ENCODE measurements at places on chromosomes 5 and 9. TPM values are rescaled to one million over a fixed set of nuclear protein-coding genes. Genes with fewer than 3 reads are reported as not detected.

- H3K27me3 ChIP-seq, result no peaks in the 10 kb centered on the region
- H3K27ac ChIP-seq, result no peak overlapping the region
- H3K4me1 ChIP-seq, result peaks cover 68% of the 10 kb centered on the region
- peak overlapping the region; percentile 98 for H3K4me3 ChIP-seq
- DNase-seq, result peak; percentile 44
- H3K36me3 ChIP-seq, result no peaks in the 10 kb centered on the region
Observed at GRCh38 chr5:139647506-139648204, 494 bp upstream of the CXXC5 start.

DNA sequence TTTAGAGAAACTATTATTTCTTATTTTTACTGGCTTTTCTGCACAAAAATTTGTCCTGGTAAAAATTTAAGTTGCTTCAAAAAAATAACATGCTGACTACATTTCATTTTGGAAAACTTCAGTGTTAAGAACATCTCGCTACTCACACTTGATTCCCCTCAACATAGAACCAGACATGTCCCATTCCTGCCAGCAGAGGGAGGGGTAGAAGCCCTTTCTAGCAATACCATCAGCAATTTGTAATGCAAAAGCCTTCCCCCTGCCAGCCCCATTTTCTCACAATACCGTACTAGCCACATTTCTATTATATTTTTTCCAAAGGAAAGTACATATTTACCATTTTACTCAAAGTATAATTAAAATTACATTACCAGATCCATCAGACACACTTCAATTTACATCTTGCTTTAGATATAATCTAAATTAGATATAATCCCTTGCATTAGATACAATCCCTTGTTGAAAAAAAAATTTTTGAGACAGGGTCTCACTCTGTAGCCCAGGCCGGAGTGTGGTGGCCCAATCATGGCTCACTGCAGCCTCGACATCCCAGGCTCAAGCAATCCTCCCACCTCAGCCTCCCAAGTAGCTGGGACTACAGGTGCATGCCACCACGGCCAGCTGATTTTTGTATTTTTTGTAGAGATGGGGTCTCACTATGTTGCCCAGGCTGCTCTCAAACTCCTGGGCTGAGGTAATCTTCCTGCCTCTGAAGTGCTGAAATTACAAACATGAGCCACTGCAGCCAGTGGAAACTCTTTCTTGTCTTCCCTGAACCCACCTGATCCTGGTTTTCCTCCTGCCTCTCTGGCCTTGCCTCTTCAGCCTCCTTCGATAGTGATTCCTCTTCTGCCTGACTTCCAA, 39.6 kb upstream of the IDNK start:
- DNase-seq, result peak; percentile 44
- H3K27ac ChIP-seq, result no peak overlapping the region
- H3K4me1 ChIP-seq, result no peaks in the 10 kb centered on the region

GRCh38 chr5:97475847-97476246, 292.8 kb upstream of the RIOK2 start:
- H3K27ac ChIP-seq, result no peak overlapping the region
- no peaks in the 10 kb centered on the region for H3K4me1 ChIP-seq
- no peaks in the 10 kb centered on the region for H3K27me3 ChIP-seq
- H3K4me3 ChIP-seq, result no peak overlapping the region
- DNase-seq, result no peak

GRCh38 chr5:553874-554273, 29.6 kb upstream of the SLC9A3 start:
- H3K27ac ChIP-seq, result no peak overlapping the region
- no peak overlapping the region for H3K4me3 ChIP-seq
- H3K36me3 ChIP-seq, result no peaks in the 10 kb centered on the region
- H3K27me3 ChIP-seq, result peaks cover 7% of the 10 kb centered on the region
- H3K4me1 ChIP-seq, result no peaks in the 10 kb centered on the region

DNA sequence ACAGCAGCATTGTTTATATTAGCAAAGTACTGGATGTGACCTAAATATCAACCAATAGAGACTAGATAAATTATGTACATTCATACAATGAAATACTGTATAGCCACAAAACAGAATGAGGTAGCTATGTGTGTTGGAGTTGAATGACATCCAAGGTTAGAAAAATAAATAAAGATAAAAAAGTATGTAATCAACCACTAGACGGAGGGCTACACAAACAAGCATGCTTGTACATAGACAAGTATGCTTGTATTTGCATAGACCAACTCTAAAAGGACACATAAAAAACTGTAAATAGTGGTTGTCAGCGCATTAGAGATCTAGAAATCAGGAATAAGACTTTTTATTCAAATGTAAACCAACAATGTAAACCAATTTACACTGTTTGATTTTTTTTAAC, 3.0 kb downstream of the FEM1C start:
- peak overlapping the region; percentile 98 for H3K27ac ChIP-seq
- H3K27me3 ChIP-seq, result no peaks in the 10 kb centered on the region
- peak overlapping the region; percentile 10 for H3K4me3 ChIP-seq
- H3K4me1 ChIP-seq, result peaks cover 63% of the 10 kb centered on the region
- peaks cover 4% of the 10 kb centered on the region for H3K36me3 ChIP-seq
- no peak for DNase-seq

DNA sequence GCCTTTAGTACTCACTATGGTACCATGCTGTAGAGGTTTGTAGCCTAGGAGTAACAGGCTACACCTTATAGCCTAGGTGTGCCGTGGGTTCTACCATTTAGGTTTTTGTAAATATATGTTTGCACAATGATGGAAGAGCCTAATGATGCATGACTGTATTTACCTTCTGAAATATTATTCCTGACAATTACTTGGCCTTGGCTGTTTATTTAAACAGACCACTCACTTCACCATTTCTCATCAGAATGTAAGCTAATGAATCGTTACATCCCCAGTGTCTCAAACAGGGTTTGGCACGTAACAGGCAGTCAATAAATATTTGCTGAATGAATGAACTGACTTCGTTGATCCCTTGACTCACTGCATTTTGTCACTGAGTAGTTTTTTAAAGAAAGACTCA, 93.1 kb downstream of the MED27 start:
- no peak for DNase-seq
- H3K36me3 ChIP-seq, result no peaks in the 10 kb centered on the region
- H3K4me1 ChIP-seq, result no peaks in the 10 kb centered on the region

GRCh38 chr9:85156652-85157051, 487.1 kb downstream of the NTRK2 start:
- no peaks in the 10 kb centered on the region for H3K4me1 ChIP-seq
- no peak overlapping the region for H3K4me3 ChIP-seq
- no peak for DNase-seq
- no peaks in the 10 kb centered on the region for H3K27me3 ChIP-seq
- no peaks in the 10 kb centered on the region for H3K36me3 ChIP-seq

DNA sequence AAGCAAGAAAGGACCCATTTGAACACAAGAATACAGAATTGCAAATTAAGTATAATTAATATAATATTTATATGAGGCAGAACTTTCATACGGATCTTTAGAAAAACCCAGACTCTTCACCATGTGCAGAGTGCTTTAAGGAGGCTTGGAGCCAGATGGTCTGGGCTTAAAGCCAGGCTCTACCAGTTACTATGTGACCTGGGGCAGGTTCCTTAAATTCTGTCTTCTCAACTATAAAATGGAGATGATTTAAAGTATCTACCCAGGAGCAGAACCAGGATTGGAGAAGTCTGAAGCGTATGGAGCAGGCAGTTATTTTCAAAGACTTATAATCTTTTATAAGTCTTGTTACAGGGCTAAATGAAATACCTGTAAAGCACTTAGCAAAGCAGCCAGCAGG, 202.1 kb downstream of the TSSK1B start:
- no peaks in the 10 kb centered on the region for H3K4me1 ChIP-seq
- H3K36me3 ChIP-seq, result no peaks in the 10 kb centered on the region
- peaks cover 2% of the 10 kb centered on the region for H3K27me3 ChIP-seq
- no peak overlapping the region for H3K4me3 ChIP-seq
- DNase-seq, result no peak

DNA sequence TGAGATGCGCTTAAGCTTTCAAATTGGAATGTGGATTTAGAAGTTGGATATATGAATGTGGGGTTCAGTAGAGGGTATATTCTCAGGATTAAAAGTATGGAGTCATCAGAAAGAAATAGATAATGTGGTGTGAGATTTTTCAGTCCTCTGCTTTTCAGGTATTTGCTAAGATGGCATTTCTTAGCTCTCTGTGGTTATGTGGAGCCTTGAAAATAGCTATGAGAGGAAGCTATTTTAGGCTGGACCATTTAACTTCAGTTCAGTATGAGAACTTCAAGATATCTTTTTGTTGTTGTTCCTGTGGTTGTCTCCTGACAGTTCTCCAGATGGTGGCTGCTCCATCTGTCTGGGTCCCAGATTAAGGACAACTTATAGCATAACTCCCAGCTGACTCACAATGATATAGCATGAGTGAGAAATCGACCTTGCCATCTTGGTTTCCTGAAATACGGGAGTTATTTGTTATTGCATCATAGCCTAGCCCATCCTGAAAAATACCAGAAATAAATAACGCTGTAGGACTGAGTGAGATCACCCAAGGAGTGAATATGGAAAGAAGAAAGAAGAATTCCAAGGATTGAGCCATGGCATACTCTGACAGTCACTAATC, 461.5 kb downstream of the ANXA1 start:
- H3K27me3 ChIP-seq, result no peaks in the 10 kb centered on the region
- no peaks in the 10 kb centered on the region for H3K4me1 ChIP-seq
- no peak overlapping the region for H3K4me3 ChIP-seq
- no peak for DNase-seq

DNA sequence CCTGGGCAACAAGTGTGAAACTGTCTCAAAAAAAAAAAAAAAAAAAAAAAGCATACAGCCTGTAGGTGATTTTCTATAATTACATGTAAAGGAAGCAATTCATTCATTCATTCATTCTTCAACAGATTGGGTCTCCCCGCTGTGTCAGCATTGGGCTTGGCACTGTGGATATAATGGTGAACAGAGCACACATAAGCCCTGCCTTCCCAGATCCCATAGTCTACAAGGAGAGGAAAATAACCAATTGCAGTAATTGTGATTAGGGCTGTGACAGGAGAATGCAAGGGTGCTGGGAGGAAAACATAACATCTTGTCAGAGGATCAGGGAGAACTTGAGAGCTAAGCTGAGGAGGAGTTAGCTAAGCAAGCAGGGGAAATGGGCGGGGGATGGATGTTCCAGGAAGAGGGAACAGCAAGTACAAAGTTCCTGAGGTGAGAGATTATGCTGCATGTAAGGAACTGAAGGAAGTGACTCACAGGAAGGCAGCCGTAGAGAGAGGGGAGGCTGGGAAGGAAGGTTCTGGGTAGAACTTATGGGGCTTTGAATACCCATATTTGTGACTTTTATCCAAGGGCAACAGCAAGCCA, 24.0 kb upstream of the KLF9 start:
- no peak overlapping the region for H3K27ac ChIP-seq
- DNase-seq, result no peak
- no peaks in the 10 kb centered on the region for H3K27me3 ChIP-seq
- no peaks in the 10 kb centered on the region for H3K36me3 ChIP-seq
- H3K4me3 ChIP-seq, result no peak overlapping the region

The SOX30 gene
- 0.23 TPM for polyA plus RNA-seq

The RANBP17 gene
- not detected for polyA plus RNA-seq

The SPAG8 gene
- polyA plus RNA-seq, result 1.6 TPM

The TMEM252 gene
- polyA plus RNA-seq, result not detected

The SPACA9 gene
- 4.5 TPM for polyA plus RNA-seq

The LCN9 gene
- not detected for polyA plus RNA-seq

The TAS2R1 gene
- not detected for polyA plus RNA-seq
